ENCODE measurements at places on chromosomes 6 and 20.

DNA sequence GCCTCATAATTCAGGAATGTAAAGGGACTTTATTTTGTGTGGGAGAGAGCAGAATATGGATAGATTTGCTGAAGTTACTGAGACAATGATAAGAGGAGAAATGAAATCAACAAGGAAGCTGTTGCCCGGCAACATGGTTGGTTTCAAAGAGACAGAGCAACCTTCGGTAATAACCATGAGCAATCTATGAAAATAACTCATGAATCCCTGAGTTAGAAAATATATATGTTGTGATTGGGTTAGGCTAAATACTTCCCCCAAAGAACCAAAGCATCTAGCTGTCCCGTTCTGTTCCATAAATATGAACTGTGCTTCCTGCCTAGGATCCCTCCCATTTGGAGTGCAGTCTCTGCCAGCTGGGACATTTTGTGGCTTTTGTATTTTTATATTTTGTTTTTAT, 23.1 kb downstream of the SERPINB1 start:
- no peak for DNase-seq

DNA sequence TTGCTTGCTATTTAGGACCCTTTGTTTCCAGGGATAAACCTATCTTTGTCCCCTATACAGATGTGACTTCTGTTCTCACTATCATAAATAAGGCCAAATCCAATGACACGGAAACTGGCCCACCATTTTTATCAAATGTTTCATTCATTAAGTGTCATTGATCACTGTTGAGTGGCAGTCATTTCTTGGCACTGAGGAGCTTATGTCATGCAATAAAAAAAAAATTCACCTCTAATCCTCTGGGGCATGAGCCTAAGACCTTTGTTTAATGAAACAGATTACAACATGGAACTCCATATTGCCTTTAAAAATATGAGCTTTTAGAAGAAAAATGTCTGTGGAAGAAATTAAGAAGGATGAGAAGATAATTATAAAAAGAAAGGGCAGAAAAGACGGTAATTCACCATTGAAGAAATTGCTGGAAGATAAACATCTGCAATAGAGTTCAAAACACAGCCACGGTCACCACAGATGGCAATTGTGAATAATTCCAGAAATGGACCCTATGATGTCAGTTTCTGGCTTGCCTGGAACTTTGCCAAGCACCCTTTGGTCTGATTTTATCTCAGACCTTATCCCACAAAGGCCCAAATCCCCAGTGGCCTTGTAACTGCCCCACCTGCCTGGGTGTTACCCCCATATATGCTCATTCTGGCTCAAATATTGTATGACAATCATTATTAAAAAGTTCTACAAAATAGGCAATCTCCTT, 91.1 kb downstream of the DST start:
- no peak for DNase-seq

- DNase-seq: no peak
Measured at GRCh38 chr20:15107931-15108330, 770.5 kb upstream of the FLRT3 start.

DNA sequence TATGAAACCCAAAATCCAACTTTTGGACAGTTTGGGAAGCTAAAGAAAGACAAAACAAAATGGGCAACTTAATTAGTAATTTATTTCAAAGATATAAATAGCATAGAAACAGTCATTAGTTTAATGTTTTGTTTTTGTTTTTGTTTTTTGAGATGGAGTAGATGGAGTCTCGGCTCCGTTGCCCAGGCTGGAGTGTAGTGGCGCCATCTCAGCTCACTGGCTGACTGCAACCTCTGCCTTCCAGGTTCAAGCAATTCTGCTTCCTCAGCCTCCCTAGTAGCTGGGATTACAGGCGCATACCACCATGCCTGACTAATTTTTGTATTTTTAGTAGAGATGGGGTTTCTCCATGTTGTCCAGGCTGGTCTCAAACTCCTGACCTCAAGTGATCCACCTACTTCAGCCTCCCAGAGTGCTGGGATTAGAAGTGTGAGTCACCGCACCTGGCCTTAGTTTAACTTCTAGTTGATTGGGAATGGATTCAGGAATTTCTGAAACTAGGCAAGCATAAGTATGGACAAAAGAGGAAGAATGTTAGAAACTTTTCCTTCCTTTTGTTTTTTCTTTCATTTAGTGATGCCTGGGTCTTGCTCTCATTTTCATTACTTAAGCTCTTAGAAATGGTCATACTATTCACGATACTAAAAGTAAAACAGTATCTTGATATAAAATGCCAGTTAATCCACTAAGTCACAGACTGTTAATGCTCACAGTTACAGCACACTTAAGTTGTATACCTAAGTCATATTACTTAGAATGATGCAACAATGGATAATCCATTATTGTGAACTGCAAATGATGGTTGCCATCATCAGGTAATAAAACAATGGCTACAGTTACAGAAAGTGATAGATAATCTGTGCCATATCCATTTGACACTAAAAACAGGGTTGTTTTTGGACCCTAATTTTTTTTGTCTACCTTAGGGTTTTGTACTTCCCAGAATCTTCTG, 8.2 kb downstream of the SENP6 start:
- DNase-seq: no peak

GRCh38 chr6:56962441-56962840, 7.5 kb downstream of the BEND6 start:
- DNase-seq: no peak

DNA sequence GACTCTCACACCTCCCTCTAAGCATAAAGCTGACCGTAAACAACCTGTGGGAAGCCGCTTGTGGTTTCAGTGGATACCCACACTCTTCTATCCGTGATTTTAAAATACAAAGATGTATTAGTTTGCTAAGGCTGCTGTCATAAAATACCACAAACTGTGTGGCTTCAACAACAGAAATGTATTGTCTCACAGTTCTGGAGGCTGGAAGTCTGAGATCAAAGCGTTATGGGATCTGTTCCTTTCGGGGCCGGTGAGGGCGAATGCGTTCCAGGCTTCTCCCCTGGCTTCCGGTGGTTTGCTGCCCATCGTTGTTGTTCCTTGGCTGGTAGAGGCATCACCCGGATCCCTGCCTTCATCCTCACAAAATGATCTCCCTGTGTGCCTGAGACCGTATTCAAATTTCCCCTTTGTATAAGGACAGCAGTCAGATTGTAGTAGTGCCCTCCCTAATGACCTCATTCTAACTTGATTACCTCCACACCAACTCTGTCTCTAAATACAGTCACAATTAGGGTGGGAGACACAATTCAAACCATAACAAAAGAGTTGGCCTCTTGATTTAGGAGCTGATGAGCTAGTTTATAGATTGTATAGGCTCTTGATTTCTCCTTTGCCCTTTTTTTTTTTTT, 210.6 kb upstream of the SOX4 start:
- no peak for DNase-seq

DNA sequence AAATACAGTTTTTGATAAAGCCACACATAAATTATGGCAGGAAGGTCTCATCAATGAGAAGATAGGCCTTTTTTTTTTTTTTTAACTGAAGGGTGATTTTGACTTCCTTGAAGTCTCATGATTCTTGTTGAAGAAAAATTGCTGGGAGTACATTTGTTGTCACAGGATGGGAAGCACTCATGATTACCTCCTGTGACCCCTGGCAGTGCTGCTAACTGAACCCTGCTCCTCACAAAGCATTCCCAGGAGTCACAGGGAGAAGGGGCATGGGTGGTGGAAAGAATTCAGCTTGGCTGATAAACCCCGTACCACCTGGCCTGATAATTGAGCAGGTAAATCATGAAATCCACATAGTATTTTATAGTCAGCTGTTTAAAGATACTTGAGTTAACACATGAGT, 86.9 kb downstream of the CD109 start:
- DNase-seq: no peak

DNA sequence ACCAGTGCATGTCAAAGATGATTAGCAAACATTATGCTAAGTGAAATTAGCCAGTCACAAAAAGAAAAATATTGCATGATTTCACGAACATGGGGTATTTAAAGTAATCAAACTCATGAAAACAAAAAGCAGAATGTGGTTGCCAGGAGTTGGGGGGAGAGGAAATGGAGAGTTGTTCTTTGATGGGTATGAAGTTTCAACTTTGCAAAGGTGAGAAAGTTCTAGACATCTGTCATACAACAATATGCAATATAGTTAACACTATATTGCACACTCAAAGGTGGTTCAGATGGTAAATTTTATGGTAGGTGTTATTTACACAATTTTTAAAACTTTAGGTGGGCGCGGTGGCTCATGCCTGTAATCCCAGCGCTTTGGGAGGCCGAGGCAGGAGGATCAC, 13.4 kb upstream of the GCNT2 start:
- DNase-seq: no peak

DNA sequence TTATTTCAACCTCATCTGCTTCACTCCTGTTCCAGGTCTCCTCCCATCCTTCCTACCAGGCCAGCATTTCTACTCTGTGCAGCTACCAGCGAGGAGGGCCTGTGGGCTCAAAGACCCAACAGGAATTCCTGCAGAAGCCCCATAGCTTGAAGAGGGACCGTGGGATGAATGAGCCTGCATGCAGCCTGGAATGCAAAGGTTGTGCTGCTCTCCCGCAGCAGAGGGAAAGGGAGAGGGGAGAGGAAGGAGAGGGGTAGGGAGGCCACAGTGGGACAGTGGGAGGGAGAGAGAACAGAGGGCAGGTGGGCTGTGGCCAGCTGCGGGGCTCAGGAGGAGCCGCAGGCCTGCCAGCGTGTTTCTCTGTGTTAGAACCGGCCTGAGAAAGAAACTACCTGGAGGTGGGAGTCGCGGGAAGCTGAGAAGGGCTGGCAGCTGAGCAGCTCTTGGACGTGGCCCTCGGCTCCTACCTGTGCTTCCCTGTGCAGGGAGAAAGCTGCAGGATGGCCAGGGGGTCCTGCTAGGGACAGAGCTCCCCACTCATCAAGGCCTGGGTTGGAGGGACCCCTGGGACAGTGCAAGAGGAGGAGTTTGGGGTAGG, 66.1 kb upstream of the MLN start:
- no peak for DNase-seq

GRCh38 chr6:33699739-33700138, 11.8 kb downstream of the UQCC2 start:
- DNase-seq: no peak

DNA sequence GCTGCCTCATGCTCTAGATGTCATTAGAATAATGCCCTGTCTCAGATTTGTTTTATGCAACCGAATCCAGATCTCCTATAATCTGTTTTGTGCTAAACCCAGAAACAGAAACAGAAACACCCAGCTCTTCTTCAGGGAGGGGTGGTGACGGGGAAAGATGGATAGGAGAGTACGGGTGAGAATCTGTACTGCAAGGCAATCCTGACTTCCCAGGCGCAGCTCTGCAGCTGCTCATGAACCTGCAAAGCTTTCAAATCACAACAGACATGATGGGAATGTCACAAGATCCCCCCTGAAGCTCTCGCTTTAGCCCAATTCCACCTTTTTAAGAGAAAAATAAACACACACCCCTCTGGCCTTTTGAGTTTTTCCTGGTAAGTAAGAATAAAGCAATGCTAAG, 71.5 kb downstream of the PPP1R3G start:
- DNase-seq: no peak

GRCh38 chr6:55866128-55866527, 9.3 kb downstream of the BMP5 start:
- DNase-seq: no peak

GRCh38 chr20:35015863-35016193, 60.2 kb downstream of the MYH7B start:
- DNase-seq: no peak

DNA sequence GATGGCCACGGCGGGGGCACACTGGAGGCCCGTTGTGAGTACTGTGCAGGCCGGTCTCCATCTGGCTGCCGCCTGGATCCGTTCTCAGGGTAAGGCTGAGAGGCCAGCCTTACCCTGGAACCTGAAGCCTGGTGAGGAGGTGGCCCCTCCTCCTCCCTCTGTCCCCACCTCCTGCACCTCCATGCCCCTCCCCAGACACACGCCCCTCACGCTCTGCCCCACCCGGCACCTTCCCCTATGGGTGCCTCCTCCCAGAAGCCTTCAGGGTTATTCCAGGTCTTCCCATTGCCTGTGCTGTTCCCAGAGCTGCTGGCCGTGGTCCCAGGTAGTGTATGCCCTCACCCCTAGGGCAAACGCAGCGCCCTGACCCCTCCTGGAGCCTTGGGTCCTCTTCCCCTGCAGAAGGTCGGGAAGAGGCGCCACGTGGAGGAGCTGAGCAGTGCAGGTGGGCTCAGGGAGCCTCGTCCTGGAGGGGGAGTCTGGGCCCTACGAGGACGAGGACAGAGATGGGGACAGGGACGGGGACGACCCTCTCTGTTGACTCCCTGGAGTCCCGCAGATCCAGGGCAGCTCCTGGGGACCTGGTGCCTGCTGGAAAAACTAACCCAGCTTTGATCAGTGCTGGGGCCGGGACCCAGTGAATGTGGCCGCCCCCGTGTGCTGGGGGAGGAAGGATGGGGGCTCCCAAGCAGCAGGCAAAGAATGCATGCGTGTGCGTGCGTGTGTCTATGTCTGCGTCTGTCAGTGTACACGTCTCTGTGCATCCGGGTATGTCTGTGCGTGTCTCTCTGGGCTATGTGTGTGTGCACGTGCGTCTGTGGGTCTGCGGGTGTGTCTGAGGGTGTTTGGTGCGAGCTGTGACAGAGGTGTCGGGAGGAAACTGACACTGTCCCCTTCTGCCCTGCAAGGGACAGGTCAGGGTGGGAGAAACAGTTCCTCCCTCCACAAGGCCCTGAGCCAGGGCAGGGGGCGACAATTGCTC, 8.2 kb upstream of the HRH3 start:
- DNase-seq: no peak

GRCh38 chr6:44733126-44733525, 345.6 kb downstream of the CDC5L start:
- DNase-seq: no peak

GRCh38 chr20:32294071-32294470, 16.6 kb downstream of the KIF3B start:
- no peak for DNase-seq

- DNase-seq: no peak
Measured at GRCh38 chr6:27604986-27605385, 132.1 kb upstream of the ZNF184 start.

- no peak for DNase-seq
Measured at GRCh38 chr6:75166236-75166635, 39.6 kb downstream of the COL12A1 start.

DNA sequence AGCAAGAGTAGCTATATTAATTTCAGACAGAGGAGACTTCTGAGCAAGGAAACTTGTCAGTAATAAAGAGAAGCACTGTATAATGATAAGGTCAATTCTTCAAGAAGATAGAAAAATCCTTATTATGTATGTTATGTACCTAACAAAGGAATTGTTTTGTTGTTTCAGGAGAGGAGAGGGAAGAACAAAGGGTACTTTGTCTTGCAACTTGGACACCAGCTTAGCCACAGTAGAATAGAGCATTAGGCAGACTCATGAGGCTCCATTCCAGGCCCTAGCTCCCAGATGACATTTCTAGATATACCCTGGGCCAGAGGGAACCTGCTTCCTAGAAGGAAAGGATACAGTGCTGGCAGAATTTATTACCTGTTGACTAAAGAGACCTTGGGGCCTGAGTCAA, 6.5 kb upstream of the NUS1 start:
- no peak for DNase-seq

GRCh38 chr20:51584737-51585136, 42.2 kb upstream of the NFATC2 start:
- DNase-seq: no peak

DNA sequence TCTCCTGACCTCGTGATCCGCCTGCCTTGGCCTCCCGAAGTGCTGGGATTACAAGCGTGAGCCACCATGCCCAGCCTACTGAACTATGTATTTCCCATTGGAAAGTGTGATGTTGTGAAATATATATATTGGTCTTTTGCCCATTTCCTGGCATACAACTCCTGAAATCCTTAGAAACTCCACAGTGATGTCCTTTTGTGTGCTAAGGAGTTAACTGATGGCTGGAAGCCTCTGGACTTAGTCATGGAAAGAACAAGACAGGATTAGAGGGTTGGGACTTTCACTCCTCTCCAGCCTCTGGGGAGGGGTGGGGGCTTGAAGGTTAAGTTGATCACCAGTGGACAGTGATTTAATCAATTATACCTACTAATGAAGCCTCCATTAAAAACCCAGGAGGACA, 7.1 kb downstream of the PANK2 start:
- DNase-seq: no peak
